ENCODE measurements at places on chromosomes 11 and 22.

DNA sequence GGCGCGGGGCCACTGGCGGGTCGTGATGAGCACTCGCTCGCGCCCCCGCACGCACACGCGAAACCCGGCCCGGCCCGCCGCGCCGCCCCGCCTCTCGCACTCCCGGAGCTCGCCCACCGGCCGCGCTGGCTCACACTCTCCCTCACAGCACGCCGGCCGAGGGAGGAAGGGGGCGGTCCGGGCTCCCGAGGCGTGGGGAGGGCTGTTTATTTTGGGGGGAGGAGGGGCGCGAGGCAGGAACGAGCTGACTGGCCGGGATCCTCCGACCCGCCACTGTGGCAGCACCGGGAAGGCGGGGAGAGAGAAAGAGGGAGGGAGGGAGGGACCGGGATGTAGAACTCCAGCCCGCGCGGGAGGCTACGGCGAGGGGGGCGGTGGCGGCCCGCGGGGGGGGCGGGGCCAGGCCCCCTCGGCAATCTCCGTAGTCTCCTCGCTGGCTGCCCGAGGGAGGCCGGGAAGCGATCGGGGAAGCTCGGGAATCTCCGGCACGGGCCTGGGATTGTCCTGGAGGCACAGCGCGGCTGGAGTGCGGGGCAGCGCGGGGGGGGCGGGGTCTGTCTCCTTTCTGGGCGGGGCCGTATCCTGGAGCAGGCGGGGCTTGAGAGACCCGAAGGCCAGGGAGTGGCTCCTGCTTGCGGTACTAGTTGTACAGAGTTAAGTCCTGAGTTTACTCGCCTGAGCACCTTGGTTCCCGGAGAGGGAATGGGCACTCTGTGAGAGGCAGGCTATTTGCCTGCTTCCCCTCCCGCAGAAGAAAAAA, at the start of gene RBFOX2:
Gene RBFOX2, minus strand, starts transcription at position 179 of the 760 bp plus-strand sequence. CDS start 399 bp downstream, outside the sequence.
- peak; percentile 92 for DNase-seq

- DNase-seq: no peak
Observed at GRCh38 chr11:34341931-34342533, 15.8 kb downstream of the ABTB2 start.

DNA sequence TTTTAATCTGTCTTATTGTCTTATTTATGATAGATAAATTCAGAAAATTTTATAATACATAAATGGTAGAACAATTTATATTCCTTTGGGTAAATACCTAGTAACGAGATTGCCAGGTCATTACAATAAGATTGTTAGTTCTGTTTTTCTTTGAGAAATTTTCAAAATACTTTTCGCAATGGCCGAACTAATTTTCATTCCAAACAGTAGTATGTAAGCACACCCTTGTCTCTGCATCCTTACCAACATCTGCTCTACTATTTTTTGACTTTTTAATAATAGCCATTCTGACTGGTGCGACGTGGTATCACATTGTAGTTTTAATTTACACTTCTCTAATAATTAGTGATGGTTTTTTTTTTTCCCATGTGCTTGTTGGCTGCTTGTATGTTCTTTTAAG, 351.4 kb upstream of the LUZP2 start:
- DNase-seq: no peak

- DNase-seq: no peak
Observed at GRCh38 chr22:45262195-45262930, 21.7 kb upstream of the KIAA0930 start.

DNA sequence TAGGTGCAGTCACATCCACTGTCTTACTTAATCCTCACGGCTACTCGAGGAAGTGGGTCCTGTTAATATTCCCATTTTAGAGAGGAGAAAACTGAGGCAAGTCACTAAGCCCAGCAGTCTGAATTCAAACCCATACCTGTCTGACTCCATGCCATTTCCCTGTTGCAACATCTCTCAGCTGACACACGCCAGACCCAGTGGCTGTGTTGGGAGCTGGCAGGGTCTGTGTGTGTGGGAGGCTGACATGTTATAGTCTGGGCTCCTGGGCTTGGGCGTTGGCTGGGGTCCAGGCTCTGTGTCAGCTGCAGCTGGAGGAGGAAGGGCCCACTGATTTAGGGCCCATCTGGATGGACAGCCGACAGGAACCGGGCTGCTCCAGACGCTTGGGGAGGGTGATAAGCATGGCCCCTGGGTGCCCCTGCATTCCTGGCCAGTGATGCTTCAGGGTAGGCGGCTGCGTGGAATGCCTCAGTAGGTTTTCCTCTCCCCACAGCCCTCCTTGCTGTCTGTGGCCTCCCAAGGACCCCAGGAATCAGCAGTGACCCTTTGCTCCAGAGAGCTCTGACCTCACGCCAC, 562.5 kb downstream of the MN1 start:
- DNase-seq: no peak

DNA sequence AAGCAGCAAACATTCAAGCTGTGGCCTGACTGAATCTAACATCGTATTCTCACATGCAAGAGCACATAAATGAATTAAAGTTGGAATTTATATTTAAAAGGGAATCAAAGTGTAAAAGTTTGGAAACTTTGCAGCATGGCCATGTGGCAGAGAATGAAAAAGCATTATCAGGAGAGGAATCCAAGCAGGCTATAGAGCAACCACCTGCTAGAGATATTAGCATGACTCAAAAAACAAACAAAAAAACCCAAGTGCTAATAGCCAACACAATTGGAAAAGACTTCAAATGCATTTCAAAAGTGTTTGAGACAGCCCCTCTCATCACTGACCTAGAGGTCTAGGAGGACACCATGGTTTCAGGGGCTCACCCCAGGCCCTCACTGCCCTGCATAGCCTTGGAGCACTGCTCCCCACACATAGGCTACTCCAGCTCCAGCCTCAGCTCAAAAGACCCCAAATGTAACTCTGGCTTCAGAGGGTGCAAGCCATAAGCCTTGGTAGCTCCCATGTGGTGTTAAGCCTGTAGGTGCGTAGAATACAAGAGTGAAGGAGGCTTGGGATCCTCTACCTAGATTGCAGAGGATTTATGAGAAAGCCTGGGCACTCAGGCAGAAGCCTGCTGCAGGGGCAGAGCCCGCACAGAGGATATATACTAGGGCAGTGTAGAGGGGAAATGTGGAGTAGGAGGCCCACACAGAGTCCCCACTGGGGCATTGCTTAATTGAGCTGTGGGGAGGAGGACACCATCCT, 1.7 kb upstream of the KRTAP5-7 start:
- no peak for DNase-seq

- DNase-seq: no peak
Observed at GRCh38 chr11:27524155-27524554, 17.6 kb upstream of the LIN7C start.

DNA sequence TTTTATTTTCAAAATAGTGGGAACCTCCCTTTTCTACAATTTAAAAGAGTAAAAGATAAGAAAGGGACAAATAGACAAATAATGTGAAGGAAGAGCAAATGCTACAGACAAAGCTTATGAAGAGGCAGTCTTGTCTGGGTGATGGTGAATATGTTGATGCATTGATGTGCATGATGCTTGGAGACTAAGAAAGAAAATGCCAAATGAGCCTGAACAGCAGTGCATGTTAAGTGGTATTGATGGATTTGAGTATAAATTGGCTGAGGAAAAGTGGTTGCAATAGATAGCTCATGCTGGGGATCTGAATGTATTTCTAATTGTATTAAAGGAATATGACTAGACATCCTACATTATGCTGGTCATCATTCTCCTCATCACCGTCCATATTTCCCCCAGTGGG, 268.6 kb upstream of the ANO5 start:
- no peak for DNase-seq

- no peak for DNase-seq
Observed at GRCh38 chr11:104688731-104689130, 209.5 kb downstream of the CASP12 start.

DNA sequence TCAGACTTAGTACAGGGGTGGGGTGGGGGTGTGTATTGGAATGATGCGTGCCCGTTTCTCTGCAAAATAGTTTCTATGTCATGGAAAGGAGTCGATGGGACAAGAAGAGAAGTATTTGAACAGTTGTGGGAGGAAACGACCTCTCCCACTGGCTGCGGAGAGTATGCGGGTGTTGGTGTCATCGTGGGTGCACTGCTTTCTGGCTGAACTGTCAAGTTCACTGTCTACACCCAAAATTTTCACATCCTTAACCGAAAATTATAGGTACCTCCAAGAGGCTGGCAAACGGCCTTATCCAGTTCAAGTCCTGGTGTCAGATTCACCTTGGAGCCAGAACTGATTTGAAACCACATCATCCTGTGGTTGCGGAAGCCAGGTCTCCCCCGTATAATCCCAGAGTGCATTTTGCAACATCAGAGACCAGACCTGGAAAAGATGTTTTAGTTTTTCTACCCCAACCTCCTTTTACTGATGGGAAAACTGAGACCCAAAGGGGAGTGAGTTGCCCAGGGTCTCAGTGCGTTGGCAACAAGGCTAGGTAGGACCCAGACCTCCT, 497 bp upstream of the SSRP1 start:
- no peak for DNase-seq

DNA sequence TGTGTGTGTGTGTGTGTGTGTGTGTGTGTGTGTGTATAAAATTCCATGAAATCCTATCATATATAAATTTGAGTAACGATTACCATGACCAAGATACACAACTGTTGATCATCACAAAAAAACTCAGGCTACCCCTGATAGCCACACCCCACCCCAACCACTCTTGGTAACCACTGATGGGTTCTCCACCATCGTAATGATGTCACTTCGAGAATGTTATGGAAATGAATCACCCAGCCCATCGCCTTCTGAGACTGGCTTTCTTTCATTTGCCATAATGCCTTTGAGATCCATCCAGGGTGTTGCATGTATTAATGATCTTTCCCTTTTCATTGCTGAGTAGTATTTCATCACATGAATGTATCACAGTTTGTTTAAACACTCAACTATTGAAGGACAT, 496.0 kb downstream of the MIAT start:
- no peak for DNase-seq

DNA sequence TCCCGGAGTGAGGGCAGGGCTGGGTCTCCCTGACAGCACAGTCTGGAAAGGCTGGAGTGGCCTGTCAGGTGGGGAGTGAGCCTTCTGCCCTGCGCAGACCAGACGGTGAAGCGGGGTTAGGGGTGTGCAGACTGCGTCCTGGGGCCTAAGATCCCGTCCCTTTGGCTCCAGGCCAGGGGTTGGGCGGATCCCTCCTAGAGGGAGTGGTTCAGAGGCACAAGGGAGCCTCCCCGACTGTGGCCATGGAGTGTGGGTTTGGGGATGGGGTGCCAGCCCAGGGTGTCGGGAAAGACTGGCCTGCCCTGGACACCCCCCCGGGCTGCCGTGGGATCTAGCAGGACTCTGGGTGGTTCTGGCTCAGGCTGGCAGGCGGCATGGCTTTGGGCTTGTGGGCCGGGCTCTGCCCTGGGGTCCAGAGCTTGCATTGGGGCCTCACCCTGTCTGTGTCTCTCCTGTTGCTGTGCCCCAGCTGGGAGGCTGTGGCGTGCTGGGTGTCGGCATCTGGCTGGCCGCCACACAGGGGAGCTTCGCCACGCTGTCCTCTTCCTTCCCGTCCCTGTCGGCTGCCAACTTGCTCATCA, 19.5 kb downstream of the TSPAN4 start:
- DNase-seq: no peak

- DNase-seq: peak; percentile 20
Observed at GRCh38 chr11:44315947-44316658, 6.2 kb upstream of the ALX4 start.

- no peak for DNase-seq
Observed at GRCh38 chr11:114466742-114467141, 27.5 kb downstream of the REXO2 start.

DNA sequence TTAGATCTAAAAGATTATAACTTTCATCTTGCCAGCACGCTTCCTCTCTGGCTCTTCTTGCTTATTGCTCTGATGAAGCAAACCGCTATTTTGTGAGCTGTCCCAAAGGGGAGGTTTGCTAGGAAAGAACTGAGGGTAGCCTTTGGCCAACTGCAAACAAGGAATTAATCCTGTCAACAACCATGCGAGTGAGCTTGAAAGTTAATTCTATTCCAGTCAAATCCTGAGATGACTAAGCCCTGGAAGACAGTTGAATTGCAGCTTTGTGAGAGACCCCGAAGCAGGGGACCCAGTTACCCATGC, 10.3 kb upstream of the RNF141 start:
- DNase-seq: no peak

- no peak for DNase-seq
Observed at GRCh38 chr11:68695531-68695930, 11.2 kb downstream of the GAL start.

- no peak for DNase-seq
Observed at GRCh38 chr11:131977854-131978253, 607.4 kb downstream of the NTM start.

GRCh38 chr11:61115498-61116224, 13.4 kb downstream of the CD5 start:
- no peak for DNase-seq

- no peak for DNase-seq
Observed at GRCh38 chr22:23533771-23534191, 46.3 kb downstream of the IGLL1 start.

DNA sequence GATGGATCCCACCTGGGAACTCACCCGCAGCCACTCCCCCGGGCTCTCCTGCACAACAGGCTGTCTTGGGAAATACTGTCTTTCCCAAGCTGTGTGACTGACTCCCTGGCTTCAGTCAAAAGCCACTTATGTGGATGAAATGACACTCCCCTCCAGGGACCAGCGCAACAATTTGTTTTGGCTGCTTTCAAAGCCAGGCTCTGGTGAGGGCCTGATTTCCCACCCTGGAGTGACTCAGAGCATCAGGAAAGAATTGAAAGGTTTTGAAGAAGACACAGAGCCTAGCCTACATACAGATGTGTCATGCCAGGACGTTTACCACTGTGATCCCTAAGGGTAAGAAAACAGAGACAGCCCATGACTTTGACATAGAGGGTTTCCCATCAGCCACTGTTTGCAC, 550.5 kb downstream of the MIAT start:
- DNase-seq: no peak

DNA sequence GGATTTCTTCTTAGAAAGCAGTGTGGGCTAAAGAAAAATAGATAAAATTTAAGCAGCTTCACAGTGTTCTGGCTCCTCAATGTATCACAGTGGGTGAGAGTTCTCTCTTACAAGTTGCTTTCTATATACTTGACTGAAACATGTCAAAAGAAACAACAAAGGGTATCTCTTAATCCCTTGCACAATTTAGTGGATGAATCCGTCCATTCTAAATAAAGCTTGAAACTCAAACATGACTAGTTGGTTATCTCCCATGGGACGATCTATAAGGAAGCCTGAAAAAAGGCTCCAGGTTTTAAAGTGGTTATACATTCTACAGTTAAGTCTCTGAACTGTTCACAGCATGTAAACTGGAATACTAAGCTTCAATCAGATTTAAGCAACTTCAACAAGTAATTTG, 993.1 kb upstream of the CNTN5 start:
- no peak for DNase-seq

All from DMS153 (cell line).